Stimulated activated naive B cell treated with anti-CD40 and anti-IgM and Interleukin-4, amounts not matched to agents 10 μg/mL and 1 μg/mL and 100 μg/mL, for 72 hours (primary cell): ENCODE measurements at places on chromosomes 6 and 20.

DNA sequence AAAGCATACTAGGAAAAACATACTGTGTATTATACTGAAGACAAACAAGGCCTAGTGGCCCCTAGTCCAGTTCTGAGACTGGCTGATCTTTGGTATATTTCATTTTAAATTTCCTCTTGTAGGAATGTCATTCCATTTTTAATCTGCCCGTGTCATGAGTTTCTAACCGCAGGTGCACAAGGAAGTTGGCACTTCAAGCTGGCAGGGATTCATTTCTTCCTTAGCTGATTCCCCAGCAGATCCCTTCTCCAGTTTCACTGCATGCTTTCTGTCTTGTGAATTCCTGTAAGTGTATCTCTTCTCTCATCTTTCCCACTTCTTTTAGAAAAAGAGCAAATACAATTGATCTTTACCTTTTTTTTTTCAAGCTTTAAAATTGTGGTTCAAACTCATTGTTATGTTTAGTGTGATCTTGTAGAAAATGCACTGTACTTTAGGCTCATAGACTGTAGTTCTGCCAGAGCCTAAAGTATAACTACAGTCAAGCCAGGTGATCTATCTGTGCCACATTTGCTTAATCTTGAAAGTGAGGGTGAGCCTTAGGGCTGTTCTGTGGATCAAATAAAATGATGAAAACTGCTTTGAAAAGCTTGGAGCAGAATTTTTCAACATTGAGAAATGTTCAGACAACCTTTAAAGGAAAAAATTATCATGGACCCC lies 37.0 kb downstream of the RNF217 start:
- no peak for DNase-seq

DNA sequence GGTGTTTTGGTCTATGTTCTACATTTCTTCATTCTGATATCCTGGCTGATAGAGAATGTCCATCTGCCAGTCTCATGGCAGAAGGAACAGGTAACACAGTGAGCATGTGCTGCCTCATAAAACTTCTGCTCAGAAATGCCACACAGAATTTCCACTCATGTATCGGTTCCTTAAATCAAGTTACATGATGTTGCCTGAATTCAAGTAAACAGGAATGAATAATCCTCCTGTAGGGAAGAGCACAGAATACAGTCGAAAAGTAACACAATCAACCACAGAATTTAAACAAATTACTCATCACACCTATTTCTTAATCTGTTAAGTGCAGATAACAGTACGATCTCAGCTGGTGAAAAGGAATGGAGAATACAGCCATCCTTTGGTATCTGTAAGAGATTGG lies 74.7 kb downstream of the FAM217A start:
- no peak for DNase-seq

DNA sequence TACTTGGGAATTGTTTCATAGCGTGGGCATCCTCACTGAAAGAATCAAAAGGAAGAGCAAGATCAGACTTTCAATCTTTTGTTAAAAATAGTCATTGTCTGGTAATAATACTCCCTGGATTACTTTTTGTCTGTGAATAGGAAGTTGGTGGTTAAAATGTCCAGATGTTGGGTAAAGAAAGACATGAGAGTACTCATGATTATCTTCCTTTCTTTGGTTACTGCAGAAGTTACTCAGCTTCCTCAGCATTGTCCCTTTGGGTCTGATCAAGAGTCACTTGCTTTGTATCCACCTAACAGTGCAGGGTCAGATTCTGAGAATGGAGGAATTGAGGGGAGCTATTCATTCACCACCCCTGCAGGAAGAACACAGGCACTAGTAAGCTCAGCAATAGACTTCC lies 54.6 kb downstream of the RIN2 start:
- no peak for DNase-seq

- DNase-seq, result no peak
These were observed 25.3 kb upstream of the MTHFD1L start for GRCh38 chr6:150840185-150840584.

DNA sequence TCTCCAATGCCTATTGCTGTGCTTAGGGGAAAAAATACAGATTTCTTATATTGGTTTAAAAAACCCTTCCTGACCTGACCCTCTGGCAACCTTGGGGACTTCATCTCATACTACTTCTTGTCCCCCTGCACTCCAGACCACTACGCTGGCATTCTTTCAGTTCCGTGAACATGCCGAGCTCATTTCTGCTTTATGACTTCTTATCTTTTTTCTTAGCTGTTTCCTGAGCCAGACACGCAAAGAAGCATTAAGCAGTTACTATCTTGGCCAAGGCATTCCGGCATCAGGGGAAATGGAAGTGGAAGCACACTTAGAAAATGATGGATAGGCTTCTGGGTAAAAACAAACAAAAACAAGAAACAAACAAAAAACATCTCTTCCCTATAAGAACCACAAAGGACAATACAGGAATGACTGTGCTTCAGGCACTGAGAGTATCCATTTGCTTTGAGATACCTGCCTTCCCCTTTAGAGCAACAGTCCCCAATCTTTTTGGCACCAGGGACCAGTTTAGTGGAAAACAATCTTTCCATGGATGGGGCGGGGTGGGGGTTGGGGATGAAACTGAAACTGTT lies 4.4 kb upstream of the CCDC28A start:
- peak; percentile 31 for DNase-seq

GRCh38 chr6:113010196-113010989 lies 663.3 kb downstream of the RFPL4B start:
- DNase-seq, result no peak

GRCh38 chr6:5936140-5936539 lies 70.6 kb downstream of the NRN1 start:
- DNase-seq, result no peak

DNA sequence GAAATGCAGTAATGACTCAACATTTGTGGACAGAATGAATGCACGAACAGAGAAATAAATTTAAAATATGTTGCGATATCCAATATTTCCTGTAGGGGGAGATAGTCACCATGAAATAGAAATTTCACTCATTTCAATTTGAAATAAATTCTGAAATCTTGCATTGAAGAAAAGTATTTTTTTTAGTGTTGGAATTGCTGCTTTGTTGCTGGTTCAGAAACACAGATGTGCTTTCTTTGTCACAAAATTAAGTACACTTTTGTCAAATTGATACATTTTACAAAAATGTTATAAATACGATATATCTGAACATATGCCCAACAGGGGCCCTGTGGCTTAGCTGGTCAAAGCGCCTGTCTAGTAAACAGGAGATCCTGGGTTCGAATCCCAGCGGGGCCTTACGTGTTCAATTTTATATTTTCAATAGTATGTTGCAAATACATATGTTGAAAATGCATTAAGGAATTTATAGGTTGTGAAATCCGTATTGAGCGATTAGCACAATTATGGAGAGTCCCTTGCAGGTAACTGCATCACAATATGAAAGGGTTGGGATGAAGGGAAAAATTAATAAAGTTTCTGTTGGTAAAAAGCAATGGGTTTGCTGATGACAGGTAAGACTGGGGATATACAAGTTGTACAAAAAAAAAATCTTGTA lies 85.4 kb upstream of the PRSS16 start:
- DNase-seq, result no peak

DNA sequence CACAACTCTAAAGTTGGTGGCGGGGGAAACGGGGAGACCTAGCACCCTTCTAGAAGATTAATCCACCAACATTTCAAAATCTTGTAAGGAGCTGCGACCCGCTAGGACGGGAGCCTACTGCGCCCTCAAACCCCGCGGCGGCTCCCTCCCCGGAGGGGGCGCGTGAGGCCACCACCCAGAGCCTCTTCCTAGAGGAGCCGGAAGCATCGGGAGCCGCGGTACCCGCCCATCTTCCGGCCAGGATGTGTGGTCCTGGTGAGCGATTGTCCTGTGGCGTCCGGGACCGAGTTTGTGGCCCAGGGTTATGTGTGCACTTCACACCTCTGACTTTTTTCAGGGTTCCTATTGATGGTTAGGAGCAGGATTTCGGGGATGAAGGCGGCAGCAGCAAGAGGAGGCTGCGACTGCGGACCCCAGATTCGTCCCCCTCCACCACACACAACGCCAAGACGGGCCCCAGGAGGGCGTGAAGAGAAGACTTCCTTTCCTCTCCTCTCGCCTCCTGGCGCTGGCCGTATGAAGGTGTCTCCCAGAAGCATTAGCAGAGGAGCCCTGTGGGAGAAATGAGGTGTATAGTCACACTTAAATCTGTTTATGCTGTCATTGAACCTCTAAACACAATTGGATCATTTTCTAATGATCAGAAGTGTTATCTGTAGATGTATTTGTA lies 10.7 kb downstream of the ZNF165 start:
- no peak for DNase-seq

DNA sequence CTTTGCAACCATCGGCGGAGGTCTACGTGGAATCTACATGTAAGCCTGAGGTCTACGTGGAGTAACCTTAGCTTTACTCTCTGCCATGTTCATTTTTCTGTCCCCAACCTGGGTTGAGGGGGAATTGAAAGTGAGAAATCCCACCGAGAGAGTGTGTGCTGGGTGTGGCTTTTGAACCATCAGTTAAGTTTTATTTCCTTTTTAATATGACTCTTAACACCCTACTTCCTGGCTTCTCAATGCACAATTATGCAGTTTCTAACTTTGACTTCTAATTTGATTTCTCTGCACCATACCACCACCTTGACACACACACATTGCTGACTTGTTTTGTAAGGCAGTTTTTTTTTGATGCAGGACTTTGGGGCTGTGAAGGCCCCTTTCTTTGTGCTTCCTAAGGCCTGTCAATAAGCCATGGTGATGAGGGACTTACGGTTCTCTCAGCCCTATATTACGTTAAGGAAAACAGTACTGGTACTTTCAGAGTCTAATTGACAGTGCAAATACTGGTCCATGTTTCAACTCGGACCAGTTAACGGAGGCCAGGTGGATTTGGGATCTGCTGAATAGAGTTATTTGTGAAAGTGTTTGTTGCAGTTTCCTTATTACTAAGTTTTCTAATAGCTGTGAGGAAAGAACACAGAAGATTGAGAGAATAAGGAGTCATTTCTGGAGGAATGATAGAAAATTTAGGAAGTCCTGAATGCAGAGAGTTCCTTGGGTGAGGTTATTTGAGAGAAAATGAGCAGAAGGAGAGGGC lies 206.5 kb downstream of the JARID2 start:
- DNase-seq, result no peak

GRCh38 chr6:82955841-82956240 lies 109.8 kb downstream of the UBE3D start:
- DNase-seq, result no peak

- DNase-seq, result no peak
These were observed 25.5 kb downstream of the RNF144B start for GRCh38 chr6:18412644-18413043.

GRCh38 chr6:9428421-9429172 lies 986.3 kb downstream of the TFAP2A start:
- no peak for DNase-seq

DNA sequence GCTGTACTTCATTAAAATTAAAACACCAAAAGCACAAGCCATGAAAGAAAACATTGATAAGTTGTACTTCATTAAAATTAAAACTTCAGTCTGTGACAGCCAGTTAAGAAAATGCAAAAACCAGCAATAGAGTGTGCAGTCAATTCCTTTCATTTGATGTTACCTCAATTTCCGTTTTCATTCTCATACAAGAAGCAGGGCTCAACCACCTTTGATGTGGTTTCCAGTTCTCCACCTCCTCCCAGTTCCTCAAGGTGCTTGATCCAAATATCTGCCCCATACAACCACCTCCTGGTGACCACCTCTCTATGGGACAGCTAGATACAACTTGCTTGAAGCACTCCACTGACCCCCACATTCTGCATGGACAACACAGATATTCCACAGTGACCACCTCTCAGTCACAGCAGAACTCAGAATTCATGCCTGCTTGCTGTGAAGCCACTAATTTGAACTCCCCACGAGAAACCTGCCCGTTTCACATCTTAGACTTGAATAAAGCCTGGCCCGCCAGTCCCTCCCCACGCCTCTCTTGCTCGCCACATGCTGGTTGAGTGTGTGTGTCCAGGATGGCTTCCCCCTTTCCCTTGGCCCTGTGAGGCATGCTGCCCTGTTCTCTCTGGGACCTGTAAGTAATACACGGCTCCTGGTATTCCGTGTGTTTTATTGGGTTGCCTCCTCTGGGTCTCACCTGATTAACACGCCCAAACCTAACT lies 66.1 kb downstream of the FAM50B start:
- DNase-seq, result no peak

GRCh38 chr6:12545619-12546409 lies 170.8 kb upstream of the PHACTR1 start:
- no peak for DNase-seq

- no peak for DNase-seq
These were observed 143.3 kb downstream of the PRL start for GRCh38 chr6:22153384-22154158.

GRCh38 chr6:161318456-161318855 lies 44.6 kb upstream of the AGPAT4 start:
- no peak for DNase-seq

GRCh38 chr6:136873748-136874147 lies 48.4 kb upstream of the SLC35D3 start:
- DNase-seq, result no peak

DNA sequence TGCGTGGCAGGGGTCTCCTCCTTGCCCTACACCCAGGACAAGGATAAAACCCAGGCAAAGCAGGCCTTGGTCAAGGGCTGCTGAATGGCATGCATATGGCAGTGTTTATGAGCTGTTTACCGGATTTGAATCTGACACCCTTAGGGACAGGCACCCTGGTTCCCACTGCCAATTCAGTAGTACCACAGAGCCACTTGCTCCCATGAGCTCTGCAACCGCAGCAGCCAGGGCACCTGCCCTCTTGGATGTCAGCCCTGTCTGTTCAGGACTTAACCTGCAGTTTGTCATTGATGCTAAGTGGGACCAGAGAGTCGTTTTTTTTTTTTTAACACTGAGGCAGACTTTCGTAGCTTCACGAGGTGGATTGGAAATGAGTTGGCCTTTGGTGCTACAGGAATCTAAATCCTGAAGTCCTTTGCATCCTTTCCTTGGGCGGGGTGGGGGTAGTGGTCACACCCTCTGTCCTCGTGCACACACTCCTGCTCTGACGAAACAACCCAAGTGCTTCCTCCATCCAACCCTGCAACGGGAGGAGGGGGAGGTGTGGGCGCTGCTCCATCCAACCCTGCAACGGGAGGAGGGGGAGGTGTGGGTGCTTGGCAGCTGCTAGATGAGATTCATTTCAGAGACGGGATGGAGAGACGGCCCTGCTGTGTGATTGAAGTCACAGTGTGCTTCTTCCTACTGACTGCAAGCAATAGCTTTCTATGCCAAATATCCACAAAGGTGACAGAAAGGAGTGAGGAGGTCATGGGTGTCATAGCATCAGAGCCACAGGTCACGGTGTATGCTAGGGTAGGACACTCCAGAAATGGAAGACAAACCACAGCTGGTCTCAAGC lies 166.5 kb downstream of the SMOC2 start:
- no peak for DNase-seq

- no peak for DNase-seq
These were observed 58.9 kb upstream of the TNFAIP3 start for GRCh38 chr6:137808191-137808590.

DNA sequence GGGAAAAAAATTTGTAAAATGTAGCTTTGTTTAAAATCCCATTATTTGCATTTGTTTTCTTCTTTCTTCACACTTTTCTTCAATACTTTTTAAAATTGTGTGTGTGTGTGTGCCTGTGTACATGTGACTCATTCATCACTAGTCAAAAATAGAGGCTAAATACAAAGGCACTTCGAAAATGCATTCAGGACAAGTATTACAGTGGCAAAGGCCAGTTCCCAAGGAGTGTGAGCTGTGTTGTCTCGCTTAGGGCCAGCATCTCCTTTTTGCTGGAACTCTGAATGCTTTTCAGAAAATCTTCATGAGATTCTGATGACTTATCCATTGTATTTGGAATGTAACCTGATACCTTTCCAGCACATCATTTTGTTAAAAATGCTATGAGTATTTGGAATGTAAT lies 288.5 kb upstream of the CNR1 start:
- no peak for DNase-seq

GRCh38 chr6:16921399-16922110 lies 160.3 kb upstream of the ATXN1 start:
- no peak for DNase-seq

- DNase-seq, result no peak
These were observed 23.2 kb upstream of the ROS1 start for GRCh38 chr6:117448732-117449485.
